SHP77 (cell line): ENCODE measurements at places on chromosomes 3 and 15.

- no peak for DNase-seq
Measured at GRCh38 chr3:100562224-100562857, 47.1 kb upstream of the ADGRG7 start.

DNA sequence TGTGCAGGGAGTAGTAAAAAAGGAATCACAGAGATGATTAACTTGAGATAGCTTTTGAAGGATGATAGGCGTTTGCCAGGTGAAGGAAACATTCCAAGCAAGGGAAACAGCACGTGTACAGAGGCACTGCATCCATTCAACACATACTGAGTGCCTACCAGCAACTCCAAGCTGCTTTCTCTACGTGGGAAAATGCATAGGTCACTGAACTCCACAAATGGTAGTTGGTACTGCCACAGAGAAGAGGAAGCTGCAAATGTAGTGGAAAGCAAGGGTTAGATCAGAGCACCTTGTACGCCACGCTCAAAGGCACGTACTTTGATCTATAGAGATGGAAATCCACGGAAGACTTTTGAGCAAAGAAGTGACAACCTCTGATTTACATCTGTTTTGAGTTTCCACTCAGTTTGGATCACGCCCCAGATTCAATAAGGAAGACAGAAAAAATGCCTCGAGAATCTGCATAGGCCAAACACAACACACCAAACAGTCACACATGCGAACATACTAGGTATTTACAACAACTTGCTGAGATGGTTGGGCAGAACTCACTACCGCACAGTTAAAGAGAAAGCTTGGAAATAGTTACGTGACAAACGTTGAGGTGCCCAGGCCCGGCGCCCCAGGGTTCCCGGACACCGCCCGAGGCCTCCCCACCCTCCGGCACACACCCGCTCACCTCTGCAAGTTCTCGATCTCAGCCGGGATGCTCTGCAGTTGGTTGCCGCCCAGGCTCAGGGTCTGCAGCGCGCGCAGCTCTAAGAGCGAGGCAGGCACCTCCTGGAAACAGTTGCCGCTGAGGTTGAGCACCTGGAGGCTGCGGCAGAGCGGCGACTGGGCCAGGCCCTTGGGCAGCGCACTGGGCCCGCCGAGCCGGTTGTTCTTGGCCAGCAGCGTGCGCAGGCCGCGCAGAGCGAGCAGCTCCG is 826 bp downstream of the LRRC58 start:
- peak; percentile 49 for DNase-seq

DNA sequence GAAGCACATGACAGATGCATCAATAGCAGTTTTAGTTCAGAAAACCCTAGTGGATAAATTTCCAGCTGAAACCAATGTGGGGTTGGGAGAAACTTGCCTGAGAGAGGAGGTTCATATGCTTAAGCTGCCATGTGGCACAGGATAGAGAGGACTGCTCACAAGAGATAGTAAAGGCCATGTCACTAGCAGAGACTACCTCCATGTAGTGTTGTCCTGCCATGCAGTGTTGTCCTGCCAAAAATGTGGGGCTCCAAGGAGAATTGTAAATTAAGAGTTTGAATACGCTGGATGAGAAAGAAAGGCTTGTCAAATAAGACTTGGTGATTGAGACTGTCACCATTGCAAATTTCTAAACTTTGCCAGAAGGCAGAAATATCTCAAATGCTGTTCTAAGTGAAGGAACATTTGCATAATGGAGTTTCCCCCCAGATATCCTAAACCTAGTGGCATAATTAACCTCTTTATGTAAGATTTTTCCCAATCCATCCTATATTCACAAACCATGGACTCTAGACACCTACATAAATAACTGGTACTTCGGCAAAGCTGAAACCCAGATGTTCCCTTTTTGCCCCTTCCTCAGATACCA is 938.3 kb upstream of the ALCAM start:
- DNase-seq = no peak

DNA sequence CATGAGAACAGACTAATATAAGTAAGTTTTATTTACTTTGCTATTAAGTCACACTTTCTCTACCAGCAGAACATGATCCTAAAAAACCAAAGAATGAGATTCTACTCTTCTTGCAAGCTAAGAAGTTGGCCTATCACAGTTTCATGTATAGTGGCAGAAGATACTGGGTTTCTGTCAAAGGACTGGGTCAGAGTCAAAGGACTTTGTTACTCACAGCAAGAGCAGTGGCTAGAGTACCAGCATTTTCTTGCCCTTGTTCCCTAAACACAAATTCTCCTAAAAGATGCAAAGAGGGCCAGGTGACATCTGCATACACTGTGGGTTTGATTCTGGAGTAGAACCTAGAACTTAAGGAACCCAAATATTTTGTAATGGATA is 105.2 kb downstream of the CBLB start:
- no peak for DNase-seq

- no peak for DNase-seq
Measured at GRCh38 chr3:149555927-149556326, 81.4 kb downstream of the TM4SF4 start.

GRCh38 chr3:16520970-16521881 is 7.7 kb upstream of the RFTN1 start:
- DNase-seq = no peak

- no peak for DNase-seq
Measured at GRCh38 chr15:67030036-67030762, 35.2 kb upstream of the SMAD3 start.

- no peak for DNase-seq
Measured at GRCh38 chr3:94345101-94345500, 282.2 kb downstream of the NSUN3 start.

- no peak for DNase-seq
Measured at GRCh38 chr3:132183811-132184210, 133.4 kb upstream of the ACP3 start.

DNA sequence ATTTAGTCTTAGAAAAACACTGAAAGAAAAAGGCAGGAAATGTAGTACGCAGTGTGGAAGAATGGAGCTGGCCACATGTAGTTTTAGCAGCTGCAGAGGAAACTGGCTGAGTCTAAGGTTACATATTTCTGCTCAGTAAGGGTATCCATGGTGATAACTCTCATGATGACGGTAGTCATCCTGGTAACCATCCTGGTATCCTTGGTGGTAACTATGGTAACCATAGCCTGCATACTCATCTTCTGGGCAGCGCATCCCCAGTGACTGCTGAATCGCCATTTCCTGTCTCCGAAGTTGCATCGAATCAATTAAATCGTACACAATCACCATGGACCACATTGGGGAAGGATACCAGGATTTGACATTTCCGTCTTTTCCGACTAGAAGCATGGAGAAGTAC is 35.7 kb downstream of the CCDC80 start:
- no peak for DNase-seq

- DNase-seq = no peak
Measured at GRCh38 chr15:29278436-29279105, 8.9 kb upstream of the NSMCE3 start.

DNA sequence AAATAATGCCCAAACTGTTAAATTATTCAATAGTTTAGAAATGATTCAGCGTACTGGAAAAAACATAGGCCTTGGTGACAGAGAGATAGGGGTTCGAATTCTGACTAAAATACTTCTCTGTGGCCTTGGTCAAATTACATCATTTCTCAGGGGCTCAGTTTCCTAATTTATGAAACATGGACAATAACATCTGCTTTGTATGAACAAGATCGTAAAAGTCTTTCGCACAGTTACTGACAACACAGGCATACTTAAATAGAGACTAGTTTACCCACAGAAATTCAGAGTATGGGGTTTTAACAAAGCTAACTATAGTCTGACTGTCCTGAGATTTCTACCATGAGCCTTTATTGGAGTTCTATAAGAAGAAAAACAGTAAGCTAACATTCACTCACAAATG is 440.4 kb downstream of the FHIT start:
- DNase-seq = no peak
